ENCODE measurements at places on chromosomes 5 and 9.

- no peak for DNase-seq
These were observed 161.2 kb downstream of the GAPVD1 start for GRCh38 chr9:125422853-125423252.

DNA sequence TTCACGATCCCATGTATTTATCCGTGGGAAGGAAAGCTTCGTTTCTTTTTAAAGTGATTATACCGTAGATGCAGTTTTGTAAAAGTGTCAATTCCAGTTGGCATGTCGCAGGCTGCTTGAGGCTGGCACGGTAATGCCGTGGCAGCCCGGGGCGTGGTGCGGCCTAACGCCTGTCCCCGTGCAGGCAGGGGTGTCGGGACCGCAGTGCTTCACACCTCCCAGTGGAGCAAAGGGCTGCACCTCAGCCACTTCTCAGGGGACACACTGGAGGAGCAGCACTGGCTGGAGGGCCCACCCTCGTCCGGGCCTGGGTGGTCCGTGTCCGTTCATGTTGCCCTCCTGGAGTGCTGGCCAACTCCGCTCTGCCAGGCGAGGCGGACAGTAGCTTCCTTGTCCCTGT is 103.2 kb downstream of the RXRA start:
- no peak for DNase-seq

GRCh38 chr5:1726956-1727355 is 72.7 kb downstream of the MRPL36 start:
- no peak for DNase-seq

- DNase-seq: no peak
These were observed 7.3 kb upstream of the FOXB2 start for GRCh38 chr9:77011973-77012821.

- no peak for DNase-seq
These were observed 95.9 kb upstream of the COL5A1 start for GRCh38 chr9:134545543-134546245.

DNA sequence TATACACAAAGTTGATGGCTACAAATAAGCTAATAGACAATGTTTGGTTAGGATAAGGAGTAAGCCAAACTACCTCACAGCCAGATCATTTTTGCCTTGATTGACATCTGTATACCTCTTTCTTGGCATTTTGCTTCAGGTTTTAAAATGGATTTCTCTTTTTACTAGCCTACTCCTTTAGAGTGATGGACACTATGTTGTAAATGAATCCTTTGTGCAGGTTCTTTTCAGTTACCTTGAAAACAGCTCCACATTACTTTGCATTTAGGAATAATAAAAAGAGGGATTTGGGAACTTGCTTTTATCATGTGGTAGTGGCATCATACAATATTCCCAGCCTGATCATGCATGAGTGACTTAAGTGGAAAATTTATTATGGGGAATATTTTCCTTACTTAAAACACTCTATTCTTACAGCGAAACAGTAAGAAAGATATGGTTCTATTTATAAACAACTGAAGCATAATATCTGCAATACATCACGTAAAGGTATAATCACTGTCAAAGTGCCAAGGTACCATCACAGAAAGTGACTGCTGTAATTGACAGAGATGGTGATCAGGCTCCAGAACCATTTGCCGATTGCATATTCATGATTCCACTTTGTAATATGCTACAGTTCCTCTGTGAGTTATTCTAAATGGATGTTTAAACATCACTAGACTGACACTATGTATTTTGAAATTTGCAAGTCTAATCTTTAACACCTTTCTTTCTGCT is 327.0 kb downstream of the DMRTA1 start:
- no peak for DNase-seq

DNA sequence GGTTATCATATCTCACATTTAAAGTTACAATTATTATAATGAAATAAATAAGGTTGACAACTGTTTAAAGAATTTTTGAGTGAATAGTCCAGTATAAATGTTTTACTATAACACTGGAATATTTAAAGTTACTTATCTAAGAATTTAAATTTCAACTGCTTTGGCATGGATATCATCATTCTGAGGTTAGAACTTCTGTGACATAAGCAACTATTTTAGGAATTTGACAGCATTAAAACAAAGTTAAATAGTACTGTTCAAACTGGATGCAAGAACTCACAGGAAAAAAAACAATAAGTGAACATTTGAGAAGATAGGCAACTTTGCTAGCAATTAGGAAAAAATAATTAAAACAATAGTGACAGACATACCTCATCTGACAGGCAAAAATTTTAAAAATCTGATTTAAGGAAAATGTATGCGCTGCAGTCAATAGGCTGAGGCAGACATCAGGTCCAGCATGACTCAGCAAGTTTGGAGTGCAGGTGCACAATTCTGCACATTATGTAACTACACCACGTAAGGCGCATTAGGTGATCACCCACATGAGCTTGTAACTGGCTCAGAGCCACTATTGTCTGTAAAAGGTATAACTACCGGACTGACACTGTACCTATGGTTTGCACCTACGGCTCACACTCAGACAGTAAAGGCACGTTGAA is 180.6 kb downstream of the PDE4D start:
- no peak for DNase-seq

DNA sequence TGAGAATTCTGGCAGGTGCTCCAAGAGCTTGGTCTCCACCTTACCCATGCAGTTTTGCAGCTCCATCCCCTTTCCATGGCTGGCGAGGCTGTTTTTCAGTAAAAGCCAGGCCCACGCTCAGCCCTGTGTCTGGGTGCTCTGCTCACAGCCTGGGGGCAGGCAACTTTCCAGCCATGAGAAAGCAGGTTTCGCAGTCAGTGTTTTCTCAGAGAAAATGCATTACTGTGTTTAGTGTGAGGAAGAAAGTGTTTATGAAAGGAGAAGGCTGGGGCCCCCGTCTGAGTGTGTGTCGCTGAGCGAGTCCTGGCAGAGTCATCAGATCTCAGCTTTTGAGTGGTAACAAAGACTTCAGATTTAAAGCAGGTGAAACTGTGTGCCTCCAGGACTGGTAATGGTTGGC is 248.1 kb downstream of the IRX1 start:
- DNase-seq: no peak

GRCh38 chr9:124054582-124055227 is 43.1 kb downstream of the LHX2 start:
- DNase-seq: no peak

- no peak for DNase-seq
These were observed 294.3 kb downstream of the TAF11L14 start for GRCh38 chr5:17928581-17928981.

- no peak for DNase-seq
These were observed 161.2 kb downstream of the GNA14 start for GRCh38 chr9:77486968-77487367.

- no peak for DNase-seq
These were observed at the start of gene LVRN for GRCh38 chr5:115962239-115962564. LVRN (plus strand) TSS chr5:115962475; CDS start chr5:115962618, 143 bp downstream.

- no peak for DNase-seq
These were observed 1.4 kb downstream of the ZFR start for GRCh38 chr5:32443145-32443540.

GRCh38 chr5:119291056-119291455 is 64.8 kb upstream of the TNFAIP8 start:
- no peak for DNase-seq

DNA sequence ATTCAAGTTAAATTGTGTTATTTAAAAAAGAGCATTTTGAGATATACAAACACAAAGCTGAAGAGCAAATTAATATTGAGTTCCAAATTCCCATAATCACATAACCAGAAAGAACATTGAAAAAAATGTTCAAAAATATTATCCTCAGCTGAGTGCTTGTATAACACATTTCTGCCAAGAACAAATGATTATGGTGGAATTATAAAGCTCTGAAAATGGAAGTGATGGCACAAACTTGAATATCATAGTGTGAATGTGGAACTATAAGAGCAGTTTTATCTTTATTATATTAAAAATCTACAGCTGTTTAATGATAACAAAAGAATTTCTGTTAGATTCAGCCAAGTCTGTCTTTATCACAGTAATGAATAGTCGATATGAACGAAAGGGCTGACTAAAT is 117.8 kb downstream of the MEF2C start:
- DNase-seq: no peak

GRCh38 chr9:124042201-124042721 is 30.7 kb downstream of the LHX2 start:
- peak; percentile 4 for DNase-seq

DNA sequence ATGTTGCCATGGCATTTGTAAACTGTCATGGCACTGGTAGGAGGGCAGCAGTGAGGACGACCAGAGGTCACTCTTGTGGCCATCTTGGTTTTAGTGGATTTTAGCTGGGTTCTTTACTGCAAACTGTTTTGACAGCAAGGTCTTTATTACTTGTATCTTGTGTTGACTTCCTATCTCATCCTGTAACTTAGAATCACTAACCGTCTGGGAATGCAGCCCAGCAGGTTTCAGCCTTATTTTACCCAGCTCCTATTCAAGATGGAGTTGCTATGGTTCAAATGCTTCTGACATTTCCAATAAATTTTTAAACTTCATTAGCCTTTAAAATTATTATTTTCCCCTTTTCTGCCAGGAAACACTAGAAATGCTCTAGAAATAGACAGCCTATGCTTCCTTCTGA is 839.1 kb downstream of the NR2F1-AS1 start:
- no peak for DNase-seq
